ENCODE measurements at places on chromosomes 5 and 9.

DNA sequence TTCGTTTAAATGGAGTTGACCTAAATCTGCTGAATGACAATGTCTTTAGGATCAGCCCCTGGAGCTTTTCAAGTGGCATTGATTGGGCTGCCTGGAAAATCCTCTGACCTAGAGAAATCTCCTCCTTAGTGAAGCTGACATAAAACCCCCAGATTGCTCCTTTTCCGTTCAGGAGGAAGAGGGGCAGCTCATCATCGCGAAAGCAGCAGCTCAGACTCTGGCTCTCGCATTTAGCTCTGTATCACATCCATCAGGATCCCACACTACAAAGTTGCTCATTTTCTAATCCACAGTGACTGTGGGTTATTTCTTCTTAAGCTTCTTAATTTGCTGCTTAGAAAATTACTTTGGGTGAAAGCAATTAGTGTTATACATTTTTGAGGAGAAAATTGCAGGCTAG is 373.7 kb downstream of the ENC1 start:
- H3K27me3 ChIP-seq: no peaks in the 10 kb centered on the region
- H3K4me1 ChIP-seq: peaks cover 47% of the 10 kb centered on the region
- no peak for DNase-seq
- H3K27ac ChIP-seq: no peak overlapping the region

GRCh38 chr5:16000056-16000455 is 179.5 kb downstream of the MARCHF11 start:
- H3K27ac ChIP-seq: no peak overlapping the region
- no peaks in the 10 kb centered on the region for H3K36me3 ChIP-seq
- no peak overlapping the region for H3K4me3 ChIP-seq
- no peak for DNase-seq
- peaks cover 7% of the 10 kb centered on the region for H3K27me3 ChIP-seq

DNA sequence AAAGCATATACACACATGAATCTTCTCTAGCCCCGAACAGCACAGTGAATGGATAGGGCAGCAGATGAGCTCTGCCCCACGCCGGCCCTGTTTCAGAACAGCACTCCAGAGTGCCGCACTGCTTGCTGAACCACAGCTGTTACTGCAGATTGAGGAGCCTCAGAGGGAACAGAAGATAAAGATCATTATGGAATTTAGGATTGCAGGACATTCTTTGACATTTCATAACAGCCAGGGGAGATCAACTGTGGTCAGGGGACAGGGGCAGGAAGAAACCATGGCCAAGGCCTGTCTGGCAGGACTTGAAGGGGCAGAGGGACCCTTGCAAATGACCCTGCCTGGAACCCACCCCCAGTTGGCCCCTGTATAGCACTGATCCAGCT is 20.6 kb downstream of the IRF1 start:
- no peak overlapping the region for H3K4me3 ChIP-seq
- no peaks in the 10 kb centered on the region for H3K36me3 ChIP-seq
- DNase-seq: no peak

DNA sequence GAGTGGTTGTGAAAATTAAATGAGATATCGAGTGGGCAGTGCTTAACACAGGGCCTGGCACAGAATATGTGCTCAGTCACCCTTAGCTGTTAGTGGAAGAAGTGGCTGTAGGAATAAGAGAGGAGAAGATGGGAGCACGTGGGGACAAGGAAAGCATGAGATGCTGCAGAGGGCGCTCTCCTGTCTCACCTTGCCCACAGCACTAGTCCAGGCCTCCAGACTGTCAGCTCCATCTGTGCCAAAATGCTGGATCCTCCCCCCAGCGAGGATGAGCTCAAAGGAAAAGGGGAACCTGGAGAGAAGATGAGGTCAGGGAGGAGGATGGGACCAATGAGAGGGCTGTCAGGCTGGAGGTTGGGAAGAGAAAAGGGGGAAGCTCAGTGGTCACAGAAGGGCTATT is 12.5 kb downstream of the ARAP3 start:
- no peaks in the 10 kb centered on the region for H3K27me3 ChIP-seq
- H3K4me3 ChIP-seq: no peak overlapping the region
- no peak overlapping the region for H3K27ac ChIP-seq
- H3K36me3 ChIP-seq: peaks cover 5% of the 10 kb centered on the region
- DNase-seq: no peak

All from type B pancreatic cell (in vitro differentiated cells).